ENCODE measurements at places on chromosomes 3 and 15.

DNA sequence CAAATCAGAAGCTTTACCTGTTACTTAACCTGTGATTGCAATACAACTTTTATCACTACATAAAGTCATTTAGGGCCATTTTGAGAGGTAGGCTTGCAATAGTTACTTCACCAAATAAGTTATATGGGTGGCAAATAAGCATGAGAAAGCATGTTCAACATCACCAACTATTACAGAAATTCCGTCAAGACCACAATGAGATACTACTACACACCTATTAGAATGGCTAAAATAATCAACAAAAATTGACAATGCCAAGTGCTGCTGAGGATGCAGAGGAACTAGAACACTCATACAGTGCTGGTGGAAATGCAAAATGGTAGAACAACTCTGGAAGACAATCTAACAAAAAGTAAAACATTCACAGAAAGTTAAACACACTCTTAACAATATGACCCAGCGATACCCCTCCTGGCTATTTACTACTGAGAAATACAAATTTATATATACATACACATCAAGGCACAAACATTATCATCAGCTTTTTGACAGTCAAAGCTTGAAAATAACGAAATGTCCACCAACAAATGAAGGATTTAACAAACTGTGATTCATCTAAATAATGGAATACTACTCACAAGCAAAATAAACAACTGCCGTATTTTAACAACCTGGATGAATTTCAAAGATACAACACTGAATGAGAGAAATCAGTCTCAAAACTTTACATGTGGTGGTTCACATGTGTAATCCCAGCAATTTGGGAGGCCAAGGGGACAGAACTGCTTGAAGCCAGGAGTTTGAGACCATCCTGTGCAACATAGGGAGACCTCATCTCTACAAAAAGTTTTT lies 82.9 kb downstream of the MYO9A start:
- no peak for DNase-seq

- no peak for DNase-seq
Measured at GRCh38 chr3:176909044-176909443, 288.2 kb downstream of the TBL1XR1 start.

GRCh38 chr3:126961791-126962461 lies 21.0 kb upstream of the PLXNA1 start:
- DNase-seq: no peak

- no peak for DNase-seq
Measured at GRCh38 chr15:66472176-66472999, 25.2 kb downstream of the SNAPC5 start.

DNA sequence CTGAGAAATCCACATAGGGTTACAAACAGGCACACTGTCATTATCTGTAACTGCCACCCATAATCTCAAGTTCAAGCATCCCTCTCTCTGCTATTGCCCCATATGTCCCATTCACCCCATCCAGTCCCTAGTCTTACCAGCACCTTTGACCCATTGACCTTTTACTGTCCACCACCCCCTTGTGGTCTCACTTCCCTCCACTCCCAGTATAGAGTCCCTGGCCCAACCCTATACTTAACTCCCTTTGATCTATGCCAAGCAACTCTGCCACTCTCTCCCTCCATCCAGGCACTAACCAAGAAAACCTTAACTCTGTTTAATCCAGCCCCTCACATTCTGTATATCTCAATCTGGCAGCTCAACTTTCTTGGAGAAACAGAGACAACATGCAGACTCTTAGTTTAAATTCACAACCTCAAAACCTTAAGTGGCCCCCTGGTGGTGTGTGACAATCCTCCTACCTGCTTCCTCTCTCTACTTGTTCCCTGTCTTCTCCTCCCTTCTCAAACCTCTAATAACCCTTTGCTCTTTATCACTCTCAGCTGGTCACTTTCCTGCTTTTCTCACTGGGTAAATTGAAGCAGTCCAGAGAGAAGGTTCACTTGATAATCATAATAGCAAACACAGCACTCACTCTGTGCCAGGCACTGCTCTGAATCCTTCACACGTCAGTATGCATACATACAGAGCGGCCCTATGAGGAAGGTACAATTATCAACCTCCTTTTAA lies 162.7 kb downstream of the STT3B start:
- DNase-seq: no peak

DNA sequence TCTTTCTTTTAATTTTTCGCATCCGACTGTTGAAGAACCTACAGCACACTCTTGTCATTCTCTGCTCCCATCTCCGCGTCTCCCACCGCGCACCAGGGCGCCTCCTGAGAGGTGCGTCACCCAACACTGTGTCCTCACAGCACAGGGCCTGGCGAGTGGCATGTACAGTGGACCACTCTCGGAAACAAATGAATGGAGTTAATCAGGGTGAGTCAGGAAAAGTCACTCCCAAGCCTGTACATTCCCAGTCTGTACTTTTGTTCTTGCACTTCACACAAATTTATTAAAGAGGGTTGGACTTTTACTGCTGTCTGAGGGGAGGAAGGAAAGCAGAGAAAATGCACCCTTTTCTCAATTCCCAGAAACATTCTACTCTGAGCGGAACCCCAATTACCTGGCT lies 625 bp downstream of the COL6A6 start:
- no peak for DNase-seq

DNA sequence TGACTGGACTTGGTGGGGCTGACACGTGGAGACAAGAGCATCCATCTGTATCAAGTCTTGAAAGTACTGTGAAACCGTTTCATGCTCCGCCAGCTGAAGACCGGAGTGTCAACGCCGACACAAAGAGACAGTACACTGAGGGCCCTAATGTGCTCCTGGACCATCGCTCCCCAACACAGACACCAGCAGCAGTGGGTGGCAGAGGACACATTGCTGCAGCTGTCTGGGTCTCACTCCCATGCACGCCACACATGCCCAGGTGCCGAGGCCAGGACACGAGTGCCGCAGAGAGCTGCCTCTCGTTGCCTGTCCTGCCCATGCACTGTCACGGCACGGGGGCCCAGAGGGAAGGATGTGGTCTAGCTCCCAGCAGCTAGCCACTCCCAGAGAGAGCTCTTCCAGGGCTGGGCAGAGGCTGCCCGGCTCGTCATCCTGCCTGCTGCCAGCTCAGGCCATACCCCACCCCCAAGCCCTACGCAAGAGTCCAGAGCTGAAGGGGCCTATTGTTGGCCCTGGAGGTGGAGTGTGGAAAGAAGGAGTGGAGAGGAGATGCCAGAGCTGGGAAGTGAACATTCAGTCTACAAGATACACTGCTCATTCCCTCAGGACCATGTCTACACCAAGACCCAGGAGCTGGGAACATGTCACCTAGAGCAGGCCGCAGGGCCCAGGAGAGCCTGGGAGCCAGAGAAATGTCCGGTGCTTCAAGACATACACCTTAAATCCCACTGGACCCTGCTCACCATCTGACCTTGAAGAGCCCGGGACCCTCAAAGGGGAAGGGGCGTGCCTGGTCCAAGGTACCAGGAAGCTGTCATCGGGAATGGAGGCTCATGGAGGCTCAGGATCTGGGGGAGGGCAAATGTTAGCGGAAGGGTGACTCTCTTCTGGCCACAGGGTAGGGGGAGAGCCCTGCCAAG lies 7.7 kb downstream of the TNK2 start:
- DNase-seq: no peak

GRCh38 chr3:146970236-146970635 lies 365.1 kb upstream of the PLSCR5 start:
- DNase-seq: no peak

- DNase-seq: no peak
Measured at GRCh38 chr3:45513041-45513440, 81.5 kb upstream of the LIMD1 start.
